ENCODE measurements at places on chromosomes 7 and 10.

DNA sequence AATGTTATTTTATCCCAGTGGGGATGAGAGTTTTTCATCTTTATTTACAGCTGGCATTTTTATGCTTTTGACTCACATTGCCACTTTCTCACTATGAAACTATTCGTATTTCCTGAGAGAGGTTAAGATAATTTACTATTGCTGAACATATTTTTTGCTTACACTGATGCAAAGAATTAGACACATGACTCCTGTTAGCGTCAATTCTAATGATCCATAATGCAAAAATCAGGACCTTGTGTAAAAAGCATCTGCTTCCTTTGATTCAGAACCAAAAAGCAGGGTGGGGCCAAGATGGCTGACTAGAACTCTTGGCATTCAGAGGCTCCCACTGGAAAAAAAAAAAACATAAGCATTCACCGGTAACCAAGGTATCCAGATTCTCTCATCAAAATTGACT is 464.8 kb downstream of the SEMA3D start:
- DNase-seq = no peak

DNA sequence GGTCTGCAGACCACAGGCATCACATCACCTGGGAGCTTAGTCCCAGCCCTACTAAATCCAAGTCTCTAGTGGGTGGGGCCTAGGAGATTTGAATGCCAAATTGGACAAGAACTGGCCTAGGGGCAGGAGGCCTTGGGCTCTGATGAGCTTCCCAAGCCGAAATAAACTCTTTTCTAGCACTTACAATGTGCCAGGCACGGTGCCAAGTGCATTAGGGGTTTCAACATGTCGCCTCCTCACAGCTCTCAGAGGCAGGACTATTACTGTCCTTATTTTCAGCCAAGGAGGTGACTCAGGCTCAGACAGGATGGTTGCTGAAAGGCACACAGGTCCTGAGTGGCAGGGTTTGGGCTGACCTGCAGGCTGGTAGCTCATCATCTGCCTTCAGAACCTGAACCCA is 9.2 kb upstream of the CPA1 start:
- no peak for DNase-seq

GRCh38 chr10:100265821-100266485 is 1.5 kb downstream of the CWF19L1 start:
- no peak for DNase-seq

DNA sequence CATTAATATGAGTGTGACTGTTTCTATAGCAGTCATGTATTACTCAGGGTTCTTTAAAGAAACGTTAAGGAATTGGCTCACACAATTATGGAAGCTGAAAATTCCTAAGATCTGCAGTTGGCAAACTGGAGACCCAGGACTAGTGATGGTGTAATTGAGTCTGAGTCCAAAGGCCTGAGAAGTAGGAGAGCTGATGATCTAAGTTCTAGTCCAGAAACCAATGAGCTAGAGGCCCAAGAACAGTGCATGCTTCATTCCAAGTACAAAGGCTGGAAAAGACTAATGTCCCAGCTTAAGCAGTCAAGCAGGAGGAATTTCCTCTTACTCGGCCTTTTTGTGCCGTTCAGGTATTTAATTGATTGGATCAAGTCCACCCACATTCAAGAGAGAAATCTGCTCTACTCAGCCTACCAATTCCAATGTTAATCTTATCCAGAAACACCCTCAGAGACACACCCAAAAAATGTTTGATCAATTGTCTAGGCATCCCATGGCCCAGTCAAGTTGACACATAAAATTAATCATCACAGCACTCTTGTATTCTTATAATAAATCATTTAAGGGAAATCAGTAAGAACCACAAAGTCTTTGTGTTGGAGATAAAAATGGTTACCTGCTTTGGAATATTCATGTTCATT is 312.1 kb downstream of the PRKG1 start:
- DNase-seq = no peak

DNA sequence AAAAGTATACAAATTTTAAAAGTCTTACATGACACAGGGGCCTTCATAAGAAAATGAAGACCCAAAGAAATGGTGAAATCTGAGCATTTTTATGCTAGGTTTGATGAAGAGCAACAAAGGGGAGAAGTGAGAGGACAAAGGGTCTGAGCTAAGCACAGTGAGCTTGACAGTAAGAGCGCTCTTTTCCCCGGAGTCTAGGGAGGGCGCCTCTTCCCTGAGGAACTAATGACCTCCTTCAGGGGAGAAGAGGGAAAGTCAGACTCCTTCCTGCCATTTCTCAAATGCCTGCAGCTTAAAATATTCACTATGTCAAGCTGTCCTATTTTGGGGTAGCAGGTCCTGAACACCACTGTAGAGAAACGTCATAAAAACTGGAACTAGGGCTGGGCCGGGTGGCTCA is 18.1 kb upstream of the PAXIP1 start:
- DNase-seq = no peak

DNA sequence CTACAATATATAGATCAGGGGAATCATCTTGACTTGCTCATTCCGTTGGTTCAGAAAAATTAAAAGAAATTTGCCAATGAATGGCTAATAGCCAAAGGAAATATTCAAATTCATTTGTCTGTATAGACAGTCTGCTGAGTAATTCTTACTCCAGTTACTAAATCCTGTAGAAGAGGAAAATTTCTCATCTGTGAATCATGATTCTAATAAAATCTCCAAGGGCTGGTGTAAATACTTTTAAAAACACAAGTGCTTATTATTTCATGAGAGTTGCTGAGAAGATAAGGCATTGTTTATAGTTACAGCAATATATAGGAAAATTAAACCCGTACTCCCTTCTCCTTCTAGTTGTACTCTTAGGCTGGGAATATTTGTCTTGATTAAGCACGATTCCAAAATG is 53.0 kb downstream of the WNT2 start:
- no peak for DNase-seq

- no peak for DNase-seq
These were observed 9.1 kb upstream of the IDI2 start for GRCh38 chr10:1034758-1035157.

DNA sequence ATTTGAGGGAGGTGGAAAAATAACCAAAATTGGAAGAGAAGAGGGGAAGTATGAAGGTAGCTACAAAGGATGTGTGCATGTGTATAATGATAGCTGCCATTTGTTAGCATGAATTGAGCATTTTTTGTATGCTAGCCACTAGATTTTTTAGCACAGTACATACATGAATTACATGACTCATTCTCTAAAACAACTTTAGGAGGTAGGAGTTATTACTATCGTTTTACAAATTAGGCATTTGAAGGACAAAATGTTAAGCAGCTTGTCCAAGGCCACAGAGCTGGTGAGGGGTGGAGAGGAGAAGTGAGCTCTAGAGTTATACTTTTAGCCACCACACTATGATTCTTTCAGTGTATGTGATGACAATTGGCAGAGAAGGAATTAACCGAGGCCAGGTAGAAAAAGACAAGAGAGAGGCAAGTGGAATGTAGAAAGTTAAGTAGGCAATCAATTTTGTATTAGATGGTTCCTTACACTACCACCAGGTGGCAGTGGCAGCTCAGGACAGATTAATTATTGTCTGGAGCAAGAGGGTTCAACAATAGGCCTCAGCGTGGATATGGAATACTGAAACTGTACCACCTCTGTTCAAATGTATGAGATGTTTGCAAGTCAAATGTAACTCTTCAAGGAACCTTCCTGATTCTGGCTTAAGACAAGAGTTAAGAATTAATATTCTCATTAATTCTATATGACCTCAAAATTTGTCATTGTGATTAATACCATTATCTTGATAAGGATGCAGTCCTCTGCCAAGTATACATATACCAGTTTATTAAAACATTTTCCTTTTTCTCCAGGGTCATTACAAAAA is 128.0 kb downstream of the MBL2 start:
- no peak for DNase-seq

DNA sequence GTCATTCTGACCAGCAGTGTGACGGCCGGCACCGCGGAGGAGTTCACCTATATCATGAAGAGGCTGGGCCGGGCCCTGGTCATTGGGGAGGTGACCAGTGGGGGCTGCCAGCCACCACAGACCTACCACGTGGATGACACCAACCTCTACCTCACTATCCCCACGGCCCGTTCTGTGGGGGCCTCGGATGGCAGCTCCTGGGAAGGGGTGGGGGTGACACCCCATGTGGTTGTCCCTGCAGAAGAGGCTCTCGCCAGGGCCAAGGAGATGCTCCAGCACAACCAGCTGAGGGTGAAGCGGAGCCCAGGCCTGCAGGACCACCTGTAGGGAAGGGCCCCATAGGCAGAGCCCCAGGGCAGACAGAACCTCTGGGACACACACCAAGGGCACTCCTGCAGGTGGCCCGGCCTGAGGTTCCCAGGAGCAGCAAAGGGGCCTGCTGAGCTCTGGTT is 9.0 kb downstream of the RBP3 start:
- DNase-seq = no peak

DNA sequence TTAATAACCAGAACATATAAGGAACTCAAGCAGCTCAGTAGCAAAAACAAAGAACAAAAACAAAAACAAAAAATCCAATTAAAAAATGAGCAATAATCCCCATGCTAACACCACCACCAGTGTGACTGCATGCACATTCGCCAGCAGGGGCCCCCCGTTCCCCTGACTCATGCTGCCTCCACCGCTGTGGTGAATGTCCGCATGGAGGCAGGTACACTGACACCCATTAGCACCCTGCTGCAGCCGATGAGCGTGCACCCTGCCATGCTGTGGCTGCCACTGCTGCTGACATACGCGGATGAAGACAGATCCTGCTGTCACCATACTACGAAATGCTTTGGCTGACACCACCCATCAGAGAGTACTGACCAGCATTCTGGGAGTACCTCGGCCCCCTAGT is 321.6 kb upstream of the LRRTM3 start:
- no peak for DNase-seq
